ENCODE measurements at places on chromosomes 16 and 17.

DNA sequence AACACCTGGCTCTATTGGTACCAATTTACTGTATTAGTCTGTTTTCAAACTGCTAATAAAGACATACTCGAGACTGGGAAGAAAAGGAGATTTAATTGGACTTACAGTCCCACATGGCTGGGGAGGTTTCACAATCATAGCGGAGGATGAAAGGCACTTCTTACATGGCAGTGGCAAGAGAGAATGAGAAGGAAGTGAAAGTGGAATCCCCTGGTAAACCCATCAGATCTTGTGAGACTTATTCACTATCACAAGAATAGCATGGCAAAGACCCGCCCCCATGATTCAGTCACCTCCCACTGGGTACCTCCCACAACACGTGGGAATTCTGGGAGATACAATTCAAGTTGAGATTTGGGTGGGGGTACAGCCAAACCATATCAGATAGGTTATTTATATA is 22.6 kb upstream of the GOSR1 start:
- DNase-seq, result no peak

GRCh38 chr16:11356573-11357331 is 11.5 kb downstream of the RMI2 start:
- DNase-seq, result peak; percentile 52

DNA sequence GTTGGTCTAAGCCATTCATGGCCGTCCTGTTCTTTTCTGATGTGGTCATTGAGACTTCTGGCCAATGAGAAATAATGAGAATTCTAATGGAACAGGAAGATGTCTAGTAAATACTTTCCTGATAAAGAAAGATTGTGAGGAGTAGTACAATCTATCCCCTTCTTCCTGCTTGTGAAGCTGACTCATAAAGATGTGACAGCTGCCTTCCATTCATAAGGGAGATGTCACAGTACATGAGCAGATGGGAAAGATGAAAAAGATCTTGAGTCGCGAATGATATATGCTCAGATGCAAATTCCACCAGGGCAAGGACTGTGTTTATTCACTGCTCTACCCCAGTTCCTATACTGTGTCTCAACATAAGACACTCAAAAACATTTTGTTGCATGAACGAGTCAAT is 111.7 kb upstream of the FOXF1 start:
- DNase-seq, result no peak

DNA sequence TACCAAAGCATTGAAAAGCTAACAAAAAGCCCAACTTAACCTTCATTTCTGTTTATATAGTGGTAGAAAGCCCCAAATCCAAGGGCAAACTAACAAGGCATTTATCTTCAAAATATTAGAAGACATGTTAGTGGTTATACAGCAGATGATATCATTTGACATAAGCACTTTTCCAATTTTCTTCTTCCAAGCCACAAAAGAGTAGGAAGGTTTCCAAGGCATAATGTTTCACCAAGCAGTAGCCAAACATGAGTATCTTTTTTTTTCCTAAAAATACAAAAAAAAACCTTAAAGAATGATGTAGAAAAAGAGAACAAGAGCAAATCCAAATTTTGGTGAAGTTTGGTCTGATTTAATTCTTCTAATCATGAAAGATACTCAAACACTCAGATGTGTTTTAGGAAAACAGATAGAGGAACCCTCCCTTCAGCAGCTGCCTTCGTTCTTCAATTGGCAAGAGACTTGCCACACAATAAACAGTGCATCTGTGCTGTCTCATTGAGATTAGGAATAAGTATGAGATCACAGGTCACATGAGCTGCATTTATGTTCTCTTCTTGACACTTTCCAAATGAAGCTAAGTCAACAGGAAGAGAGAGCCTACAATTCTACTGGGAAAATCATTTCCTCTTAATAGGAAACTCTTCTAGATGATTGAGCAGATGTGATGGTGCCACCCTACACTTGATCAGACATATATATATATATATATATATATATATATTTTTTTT is 106.7 kb downstream of the TTC19 start:
- DNase-seq, result no peak

GRCh38 chr16:4500272-4500671 is 24.1 kb downstream of the HMOX2 start:
- peak; percentile 23 for DNase-seq

DNA sequence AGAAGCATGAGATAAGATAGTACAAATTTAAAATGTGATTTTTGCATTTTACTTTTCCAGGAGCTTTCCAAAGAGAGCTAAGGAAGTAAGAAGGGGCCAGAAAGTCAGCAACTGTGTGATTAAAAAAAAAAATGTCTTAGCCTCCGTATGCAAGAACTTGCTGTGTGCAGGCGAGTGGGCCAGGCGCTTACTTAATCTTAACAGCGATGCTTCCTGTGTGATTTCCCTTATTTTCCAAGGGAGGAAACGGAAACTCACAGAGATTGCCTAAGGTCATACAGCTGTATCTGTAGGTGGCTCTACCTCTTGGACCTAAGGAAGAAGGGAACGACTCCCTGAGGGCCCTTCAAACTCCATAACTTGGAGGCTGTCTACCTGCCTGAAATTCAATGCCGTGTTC is 11.1 kb downstream of the HS3ST3B1 start:
- no peak for DNase-seq

- DNase-seq, result no peak
Measured at GRCh38 chr17:48472411-48473281, 42.6 kb upstream of the SKAP1 start.

- no peak for DNase-seq
Measured at GRCh38 chr16:83882163-83882885, 16.6 kb upstream of the MLYCD start.

- DNase-seq, result no peak
Measured at GRCh38 chr16:86444661-86445060, 65.7 kb upstream of the FOXF1 start.

- no peak for DNase-seq
Measured at GRCh38 chr17:60256174-60256573, 106.4 kb downstream of the CA4 start.

Measured in stimulated activated naive CD8-positive, alpha-beta T cell treated with anti-CD3 and anti-CD28 coated beads, Interleukin-15, amount 100 ng/mL, for 72 hours (primary cell).